ENCODE measurements at places on chromosomes 2 and 18.

- DNase-seq = peak; percentile 95
These were observed 85.3 kb downstream of the CDC42EP3 start for GRCh38 chr2:37585982-37586621.

DNA sequence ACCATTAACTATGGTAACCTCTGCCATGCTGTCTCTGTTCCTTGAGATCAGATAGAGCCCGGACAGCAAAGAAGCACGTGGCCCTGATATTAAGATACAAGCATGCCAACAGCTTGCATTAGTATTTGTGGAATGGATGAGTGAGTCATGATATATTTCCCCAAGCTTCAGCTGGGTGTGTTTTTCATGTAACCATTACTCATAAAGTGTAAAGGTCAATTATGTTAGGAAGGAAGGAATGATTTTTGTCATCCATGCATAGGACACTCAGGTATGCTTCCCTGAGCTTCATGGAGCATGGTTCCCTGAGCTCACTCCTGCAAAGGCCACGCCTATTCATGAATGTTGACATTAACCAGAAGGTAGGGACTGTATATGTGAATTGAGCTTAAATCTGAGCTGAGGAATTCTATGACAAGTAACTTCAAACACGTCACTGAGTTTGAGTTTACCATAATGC lies 74.6 kb downstream of the ARL4C start:
- peak; percentile 92 for DNase-seq

GRCh38 chr2:74457549-74458131 lies 598 bp upstream of the WBP1 start:
- DNase-seq = no peak

- DNase-seq = peak; percentile 51
These were observed 49.1 kb downstream of the COBLL1 start for GRCh38 chr2:164792316-164793170.

DNA sequence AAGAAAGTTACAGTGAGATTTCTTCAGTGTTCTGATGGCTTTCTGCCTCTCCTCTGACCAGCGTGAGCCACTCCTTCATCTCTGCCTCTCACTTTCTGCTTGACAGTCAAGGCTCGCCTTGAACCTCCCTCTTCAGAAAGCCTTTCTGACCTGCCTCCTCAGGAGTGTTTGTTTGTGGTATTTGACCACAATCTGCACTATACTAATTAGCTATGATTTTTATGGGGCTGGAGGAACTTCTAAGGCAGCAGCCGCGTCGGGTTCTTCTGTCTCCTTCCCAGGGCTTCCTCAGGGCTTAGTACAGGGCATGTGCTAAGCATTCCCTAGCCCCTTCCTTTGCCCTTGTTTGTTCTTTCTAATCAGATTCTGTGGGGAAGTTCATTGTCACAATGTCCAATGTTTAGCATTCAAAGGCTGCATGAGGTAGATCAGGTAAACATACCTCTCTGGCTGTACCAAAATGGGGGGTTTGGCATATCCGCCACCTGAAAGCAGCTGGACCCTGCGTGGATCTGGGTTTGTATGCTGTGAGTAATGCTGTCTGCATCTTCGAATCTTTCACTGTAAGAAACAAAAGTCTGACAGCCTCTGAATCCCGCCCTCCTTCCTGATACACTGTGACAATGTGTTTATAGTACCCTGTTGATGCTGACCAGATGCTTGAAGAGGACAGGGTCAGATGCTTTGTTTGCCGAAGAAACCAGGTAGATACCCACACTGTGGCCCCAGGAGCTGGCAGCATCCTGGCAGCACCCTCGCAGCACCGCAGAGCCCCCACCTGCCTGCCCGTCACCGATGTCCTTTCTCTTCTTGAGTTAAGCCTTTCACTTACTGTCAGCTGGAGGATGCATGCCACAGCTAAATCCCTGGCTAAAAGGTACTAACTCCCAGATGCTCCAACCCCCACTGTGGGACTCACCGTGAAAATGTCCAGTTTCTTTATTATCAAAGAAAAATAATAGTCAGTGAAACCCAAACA lies 260.8 kb upstream of the HDAC4 start:
- DNase-seq = no peak

DNA sequence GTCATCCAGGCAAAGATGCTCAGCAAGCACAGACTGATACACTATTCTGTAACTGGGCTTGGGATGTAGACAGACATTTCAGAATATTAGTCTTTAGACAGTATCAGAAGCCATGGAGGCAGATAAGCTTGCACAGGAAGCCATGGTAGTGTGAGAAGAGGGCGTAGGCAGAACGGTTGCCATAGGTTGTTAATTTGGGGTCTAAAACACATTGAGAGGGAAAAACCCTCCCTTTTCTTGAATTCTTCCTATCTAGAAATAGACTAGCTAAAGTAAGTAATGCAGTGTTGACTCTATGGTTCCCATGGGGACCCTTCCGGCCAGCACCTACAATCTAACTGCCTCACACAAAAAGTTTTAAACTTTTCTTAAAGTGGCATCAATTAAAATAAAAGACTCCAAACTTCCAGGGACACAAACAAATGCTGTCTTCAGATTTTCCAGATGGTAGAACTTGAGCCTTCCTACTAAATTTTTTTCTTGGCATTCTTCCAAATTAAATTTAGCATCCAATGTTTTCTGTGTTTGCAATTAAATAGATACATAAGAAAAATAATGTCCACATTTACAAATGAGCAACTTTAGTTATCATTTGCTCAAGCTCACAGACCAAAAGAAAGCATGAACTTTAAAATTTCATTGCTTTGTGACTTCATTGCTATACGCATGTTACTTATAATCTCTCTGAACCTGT lies 1.9 kb downstream of the PRKRA start:
- DNase-seq = no peak

- DNase-seq = no peak
These were observed 18.8 kb upstream of the SOX11 start for GRCh38 chr2:5673145-5674025.

DNA sequence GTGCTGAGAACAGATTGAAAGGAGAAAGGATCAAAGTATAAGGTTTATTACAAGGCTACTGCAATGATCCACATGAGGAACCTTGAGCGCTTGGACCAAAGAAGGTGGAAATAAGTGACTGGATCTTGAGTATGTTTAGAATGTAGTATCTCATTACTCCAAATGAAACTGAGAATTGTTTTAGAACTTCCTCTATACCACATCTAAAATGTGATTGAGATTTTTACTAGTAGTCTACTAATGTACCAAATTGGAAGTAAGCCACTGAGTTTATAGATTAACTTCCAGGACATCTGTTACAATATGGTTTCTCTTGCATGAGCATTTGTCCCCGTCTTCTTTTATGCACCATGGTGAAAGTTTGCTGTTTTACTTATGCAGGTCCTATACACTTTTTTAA lies 300.5 kb downstream of the SUCLG1 start:
- no peak for DNase-seq

DNA sequence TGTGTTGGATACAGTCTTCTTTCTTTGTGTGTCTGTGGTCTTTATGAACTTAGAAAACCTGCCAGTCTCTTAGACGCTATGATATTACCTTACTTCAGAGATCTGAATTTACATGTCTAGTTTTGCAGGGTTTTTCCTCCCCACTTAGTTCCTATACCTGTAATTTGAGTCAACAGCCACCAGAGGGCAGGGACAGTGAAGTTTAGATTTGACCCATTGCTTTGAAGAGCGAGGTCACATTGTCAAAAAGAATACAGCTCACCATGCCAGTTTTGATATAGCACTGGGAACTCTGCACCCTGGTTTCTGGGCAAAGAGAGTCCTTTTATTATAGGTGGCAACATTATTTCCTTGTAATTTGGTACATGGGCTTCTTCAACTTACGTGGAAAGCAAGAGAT lies 102.3 kb downstream of the MAPK4 start:
- DNase-seq = no peak

GRCh38 chr2:64474121-64474571 lies 20.2 kb downstream of the LGALSL start:
- DNase-seq = no peak

GRCh38 chr2:128687565-128687964 lies 368.9 kb upstream of the HS6ST1 start:
- DNase-seq = no peak

DNA sequence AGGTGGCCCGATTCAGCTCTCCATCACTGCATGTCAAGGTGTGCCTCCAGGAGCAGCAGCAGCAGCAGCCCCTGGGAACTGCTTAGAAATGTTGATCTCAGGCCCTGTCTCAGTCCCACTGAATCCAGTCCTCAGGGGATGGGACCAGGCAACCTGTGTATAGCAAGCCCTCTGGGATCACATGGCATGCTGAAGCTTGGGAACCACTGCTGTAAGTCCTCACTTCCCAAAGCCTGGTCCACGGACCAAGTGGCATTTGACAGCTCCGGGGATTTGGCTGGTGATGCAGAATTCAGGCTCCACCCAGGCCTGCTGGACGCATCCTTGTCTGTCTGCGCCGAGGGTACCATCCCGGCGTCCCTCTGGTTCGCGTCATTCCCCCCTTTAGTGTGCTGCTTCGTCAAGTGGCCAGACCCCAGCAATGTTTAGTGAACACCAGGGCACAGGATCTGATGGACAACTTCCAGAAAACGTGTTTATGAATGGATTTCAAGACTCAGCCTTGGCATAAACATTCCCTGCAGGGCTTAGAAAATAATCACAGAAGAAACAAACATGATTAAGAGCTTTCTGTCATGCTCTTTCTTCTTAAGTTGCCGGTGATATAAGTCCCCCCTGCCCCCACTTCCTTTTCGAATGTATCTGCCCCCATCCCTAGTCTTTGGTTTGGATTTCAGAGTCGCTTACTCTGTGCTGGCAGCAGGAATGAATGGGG lies 234.0 kb downstream of the GBX2 start:
- DNase-seq = no peak

DNA sequence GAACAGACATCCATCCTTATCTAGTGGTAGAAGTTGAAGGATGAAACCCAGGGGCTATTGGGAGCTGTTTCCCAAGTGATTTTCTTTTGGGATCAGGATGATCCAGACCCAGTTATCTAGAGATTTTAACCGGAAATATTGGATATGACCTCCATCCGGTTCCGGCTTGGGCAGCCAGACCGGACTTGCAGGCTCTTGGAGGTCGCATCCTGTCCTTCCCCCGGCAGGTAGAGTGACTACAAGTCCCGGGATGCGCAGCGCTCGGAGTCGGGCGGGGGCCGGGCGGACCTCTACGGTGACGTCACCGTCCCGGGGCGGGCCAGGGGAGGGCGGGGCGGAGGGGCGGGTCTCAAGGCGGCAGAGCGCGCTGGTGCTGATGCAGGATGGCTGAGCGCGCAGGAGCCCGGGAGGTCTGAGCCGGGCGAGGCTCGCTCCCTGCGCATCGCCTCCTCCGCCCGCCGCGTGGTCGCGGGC lies at the start of gene KIF5C:
Gene KIF5C, plus strand, starts transcription at position 360 of the 474 bp plus-strand sequence. CDS start 391 bp downstream, outside the sequence.
- peak; percentile 78 for DNase-seq

GRCh38 chr2:182559623-182560022 lies 132.8 kb upstream of the PDE1A start:
- peak; percentile 20 for DNase-seq

GRCh38 chr2:19195661-19196060 lies 162.8 kb downstream of the OSR1 start:
- peak; percentile 33 for DNase-seq

DNA sequence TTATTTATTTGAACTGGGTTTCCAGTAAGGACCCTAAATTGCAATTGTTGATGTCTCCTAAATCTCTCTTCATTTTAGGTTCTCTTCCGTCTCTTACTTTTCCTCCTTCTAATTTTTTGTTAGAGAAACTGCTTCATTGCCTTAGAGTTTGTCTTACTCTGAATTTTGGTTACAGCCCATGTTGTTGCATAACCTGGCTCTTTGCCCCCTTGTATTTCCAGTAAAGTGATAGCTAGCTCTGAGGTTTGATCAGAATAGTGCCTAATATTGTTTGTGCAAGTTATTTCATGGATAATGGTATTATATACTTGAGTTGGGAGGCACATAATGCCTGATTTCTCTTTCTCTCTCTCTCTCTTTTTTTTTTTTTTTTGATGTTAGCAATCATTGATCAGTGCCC lies 71.8 kb downstream of the MGAT5 start:
- DNase-seq = no peak

GRCh38 chr2:230677201-230677946 lies 35.3 kb upstream of the CAB39 start:
- DNase-seq = no peak

GRCh38 chr18:55343396-55344073 lies 244.5 kb downstream of the TCF4 start:
- DNase-seq = peak; percentile 46

DNA sequence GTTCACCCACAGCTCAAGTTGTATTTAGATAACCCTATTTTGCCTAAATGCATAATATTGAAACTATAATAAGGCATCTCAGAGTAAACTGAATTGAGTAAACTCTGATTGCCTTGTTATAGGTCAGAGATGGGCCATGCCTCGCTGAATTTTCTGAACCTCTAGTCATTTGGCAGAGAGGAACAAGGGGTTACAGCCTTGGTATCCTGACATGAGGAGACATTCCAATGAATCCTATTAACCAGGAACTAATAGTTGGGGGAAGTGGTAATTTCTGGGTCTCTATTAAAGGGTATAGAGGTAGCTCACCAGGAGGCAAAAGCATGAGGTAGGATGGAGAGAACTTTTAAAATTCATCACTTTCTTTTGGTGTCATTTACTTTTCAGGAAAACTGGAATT lies 227.4 kb upstream of the CHST9 start:
- peak; percentile 2 for DNase-seq

GRCh38 chr2:45172760-45173392 lies 163.6 kb upstream of the SIX2 start:
- DNase-seq = no peak

DNA sequence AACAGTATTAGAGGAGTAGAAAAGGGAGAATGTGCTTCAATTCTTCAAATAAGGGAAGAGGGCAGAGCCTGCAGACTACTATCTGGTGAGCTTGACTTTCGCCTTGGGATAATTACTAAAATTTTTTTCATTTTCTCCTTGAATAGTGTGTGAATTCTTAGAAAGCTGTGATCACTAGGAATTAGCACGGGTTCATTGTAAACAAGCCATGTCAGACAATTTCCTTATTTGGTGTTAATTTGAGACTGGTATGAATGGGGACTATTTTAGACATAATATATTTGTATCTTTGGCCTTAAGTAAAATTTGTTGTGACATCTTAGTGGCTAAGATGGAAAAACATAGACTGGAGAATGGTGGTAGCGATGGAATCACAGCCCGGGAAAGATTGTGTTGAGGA lies 66.6 kb downstream of the MYO3B start:
- DNase-seq = no peak

DNA sequence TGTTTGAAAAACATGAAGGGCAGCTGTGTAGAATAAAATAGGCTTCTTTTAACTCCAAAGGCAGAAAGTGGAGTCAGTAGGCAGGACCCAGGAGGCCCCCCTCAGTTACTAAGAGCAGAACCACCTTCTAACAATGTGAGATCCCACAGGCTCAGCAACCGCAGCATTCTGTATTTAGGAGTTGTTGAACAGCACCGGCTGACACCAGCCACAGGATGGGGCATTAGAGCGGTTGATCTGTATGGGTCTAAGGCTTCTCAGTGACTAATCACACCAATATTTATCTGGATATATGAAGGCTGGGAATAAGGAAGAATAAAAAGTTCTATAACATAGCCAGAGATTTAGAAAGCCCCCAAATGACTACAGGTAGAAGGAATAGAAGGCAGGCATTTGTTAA lies 51.7 kb downstream of the MYO5B start:
- no peak for DNase-seq

GRCh38 chr2:42071791-42072190 lies 24.0 kb downstream of the PKDCC start:
- no peak for DNase-seq

All from fibroblast of skin of abdomen (primary cell).